Fibroblast of skin of left quadriceps (primary cell): ENCODE measurements at places on chromosomes 2 and 18.

GRCh38 chr18:73683409-73684238 is 464.0 kb downstream of the FBXO15 start:
- DNase-seq = no peak

DNA sequence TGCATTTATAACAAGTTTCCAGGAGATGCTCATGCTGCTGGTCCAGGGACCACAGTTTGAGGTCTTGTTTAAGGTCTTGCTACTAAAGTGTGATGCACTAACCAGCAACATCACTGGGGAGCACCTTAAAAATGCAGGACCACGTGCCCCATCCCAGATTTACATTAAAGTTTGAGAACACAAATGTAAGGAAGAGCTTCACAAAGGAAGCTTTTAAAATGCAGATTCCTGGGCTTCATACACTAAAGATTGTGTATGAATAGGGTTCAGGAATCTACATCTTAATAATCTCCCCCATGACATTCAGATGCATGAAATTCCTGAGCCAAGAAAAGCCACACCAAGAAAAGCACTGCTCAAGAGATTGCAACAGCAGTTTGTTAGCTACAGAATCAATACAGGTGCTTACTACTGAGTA is 235.3 kb upstream of the TANK start:
- no peak for DNase-seq

DNA sequence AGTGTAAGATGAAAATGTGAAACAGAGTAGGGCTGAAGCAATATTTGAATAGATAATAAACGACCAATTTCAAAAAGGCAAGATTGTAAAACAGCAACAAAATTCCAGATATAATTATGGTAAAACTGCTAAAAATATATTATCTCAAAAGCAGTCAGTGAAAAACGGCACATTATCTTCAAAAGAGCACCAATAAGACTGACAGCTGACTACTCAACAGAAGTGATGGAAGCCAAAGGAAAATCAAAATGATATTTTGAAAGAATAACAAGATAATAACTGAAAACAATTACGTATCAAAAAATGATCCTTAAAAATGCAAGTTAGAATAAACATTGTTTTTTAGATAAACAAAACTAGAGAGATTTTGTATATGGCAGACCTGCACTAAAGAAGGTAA is 920.6 kb upstream of the FAM98A start:
- no peak for DNase-seq

GRCh38 chr2:152421521-152422370 is 86.8 kb downstream of the FMNL2 start:
- DNase-seq = peak; percentile 97

DNA sequence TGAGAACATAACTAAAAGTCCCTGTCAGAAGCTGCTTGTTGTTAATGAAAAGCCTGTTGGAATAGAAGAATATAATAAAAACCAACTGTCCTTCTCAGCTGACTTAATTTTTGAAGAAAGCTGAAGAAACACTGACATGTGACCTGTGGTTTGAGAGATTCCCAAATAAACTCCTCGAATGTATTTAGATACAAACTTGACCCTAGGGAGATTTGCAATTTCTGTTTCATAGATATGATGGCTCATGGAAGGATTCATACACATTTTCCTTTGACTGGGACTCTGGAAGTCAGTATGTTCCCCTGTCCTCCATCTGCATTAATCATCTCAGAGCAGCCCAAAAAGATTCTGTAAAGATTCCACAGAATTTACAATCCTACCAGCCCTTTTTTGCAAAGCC is 195.1 kb downstream of the TMEM247 start:
- DNase-seq = peak; percentile 74

DNA sequence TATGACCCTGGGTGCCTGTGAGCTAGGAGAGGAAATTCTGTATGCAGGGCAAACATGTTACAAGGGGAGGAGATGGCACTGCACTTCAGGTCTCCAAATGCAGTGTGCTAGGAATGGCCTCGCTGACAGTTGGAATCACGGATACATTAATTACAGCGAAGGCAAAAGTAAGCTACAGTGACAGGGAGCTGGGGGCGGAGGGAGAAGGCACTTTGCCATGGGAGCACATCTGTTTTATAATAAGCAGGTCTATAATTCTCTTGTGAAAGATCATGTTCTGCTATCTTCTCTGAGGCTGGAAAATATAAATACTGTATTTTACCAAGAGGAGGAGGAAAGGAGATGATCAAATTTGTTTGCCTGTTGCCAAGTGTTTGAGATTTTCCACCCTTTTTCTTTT is 56.3 kb upstream of the FZD5 start:
- no peak for DNase-seq

DNA sequence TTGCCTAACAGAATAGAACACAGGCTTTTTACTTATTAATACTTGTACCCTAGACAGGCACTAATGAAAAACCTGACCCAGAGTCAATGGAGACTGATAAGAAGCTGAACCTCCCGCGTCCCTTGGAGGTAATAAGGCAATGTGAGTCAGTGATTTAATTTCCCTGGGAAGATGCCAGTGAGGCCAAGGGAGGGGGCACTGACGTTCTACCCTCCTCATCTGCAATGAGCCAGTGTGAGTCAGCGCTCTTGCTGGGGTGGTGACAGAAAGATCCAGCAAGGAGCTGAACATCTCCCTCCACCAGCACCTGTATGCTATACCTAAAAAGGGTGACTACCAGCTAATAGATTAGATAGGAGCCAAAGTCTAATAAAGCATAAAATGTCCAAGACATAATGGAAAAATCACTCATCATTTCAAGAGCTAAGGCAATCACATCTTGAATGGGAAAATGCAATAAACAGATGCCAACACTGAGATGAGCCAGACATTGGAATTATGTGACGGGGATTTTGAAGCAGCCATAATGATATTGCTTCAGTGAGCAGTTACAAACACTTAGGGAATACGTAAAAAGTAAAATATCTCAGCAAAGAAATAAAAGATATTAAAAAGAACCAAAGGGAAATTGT is 116.9 kb downstream of the TPGS2 start:
- DNase-seq = peak; percentile 56

DNA sequence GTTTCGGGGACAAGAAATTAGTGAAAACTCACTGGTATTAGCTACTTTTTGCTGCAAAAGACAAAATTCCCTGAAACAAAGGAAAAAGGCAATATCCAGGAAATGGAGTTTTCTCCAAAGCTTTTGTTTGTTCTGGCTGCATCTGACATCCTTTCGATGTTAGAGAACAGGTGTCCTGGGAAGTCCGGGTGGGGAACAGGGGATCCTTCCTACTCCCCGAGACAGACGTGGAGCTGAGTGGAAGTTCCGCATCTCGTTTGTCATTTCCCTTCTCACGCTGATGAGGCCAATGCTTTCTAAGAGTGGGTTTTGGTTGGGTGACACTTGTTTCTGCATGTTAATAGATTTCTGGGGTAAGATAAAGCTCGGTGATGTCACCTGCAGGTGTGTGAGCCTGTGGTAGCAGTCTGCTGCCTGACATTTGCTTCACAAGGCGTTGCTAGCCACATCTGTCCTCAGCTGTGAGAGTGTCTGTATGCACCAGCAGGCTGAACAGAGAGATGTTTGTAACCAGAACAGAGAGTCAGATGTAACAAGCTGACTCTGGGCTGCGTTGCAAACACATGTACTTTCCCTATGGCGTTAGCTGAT is 125.9 kb downstream of the ACOXL start:
- no peak for DNase-seq

DNA sequence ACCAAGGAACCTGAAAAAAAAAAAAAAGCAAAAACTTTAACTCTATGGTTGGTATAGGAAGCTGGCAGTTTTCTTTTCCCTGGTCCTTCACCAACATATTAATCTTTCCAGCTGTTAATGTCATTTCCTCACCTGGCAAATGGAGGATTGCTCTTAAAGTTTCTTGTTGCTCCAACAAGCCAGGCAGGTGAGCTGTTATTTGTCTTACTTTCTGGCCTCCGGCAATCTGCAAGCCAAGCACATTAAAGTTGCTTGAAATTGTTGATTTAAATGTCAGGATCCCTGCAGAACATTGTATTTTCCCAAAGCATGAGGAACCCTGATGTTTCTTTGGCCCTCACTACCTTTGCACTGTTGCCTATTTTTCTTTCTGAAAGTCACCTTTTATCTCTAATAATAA is 664.9 kb downstream of the METTL4 start:
- no peak for DNase-seq

GRCh38 chr2:20660506-20661420 is 6.2 kb upstream of the GDF7 start:
- DNase-seq = no peak

DNA sequence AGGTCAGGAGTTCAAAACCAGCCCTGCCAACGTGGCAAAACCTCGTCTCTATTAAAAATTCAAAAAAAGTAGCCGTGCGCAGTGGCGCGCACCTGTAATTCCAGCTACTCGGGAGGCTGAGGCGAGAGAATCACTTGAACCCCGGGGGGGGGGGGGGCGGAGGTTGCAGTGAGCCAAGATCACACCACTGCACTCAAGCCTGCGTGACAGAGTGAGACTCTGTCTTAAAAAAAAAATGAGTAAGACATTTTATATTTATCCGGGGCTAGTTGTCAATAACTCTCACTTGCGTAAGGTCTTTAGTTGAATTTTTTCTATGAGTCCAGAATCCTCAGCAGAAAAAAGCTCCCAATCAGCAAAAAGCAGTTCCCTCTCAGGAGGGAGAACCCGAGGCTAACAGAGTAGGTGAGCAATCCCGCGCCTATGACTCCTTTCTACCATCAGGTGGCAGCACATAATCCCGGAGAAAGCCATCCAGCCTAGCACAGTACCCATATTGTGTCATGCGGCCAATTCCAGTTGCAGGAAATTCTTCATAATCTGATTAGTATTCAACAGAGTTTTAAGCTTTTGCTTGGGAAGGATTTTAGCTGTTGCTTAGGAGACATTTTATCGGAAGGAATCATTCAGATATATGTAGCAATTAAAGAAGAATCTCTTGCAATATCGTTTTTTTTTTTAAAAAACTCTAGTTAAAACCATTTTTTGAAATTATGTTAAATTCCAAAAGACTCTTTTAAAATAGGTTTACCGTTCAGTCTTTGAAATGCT is 11.9 kb upstream of the CRYGA start:
- peak; percentile 54 for DNase-seq

DNA sequence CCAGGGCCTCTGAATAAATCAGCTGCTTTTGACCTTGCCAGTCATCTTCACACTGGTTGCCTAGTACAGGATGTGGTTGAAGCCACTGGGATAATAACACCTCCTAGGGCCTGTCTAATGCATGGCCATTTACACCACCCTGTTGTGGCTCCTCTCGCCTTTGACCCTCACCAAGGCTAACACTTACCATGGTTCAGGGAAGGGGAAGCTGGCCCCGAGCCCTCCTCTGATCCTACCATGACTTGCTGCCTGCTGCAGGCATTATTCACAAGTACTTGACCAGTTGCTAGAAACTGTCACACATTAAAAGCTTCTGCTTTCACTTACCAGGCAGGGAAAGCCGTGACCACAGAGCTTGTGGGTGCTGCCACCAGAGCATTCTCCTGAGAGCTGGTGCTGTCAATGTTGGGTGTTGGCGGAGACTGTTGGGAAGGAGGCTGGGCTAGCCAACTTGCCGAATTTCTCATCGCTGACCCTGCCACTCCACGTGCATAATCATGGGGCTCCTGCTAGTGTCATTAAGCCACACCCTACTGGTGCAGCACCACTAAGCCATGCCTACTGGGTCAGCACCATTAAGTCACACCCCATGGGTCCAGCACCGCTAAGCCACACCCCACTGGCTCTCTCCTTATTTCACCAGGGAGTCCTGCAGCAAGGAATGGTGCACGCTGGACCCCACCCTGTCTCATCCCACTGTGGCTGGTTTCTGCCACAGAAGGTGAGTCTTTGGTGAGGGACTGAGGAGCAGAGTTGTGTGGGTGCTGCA is 47.0 kb upstream of the TTC39C start:
- no peak for DNase-seq

DNA sequence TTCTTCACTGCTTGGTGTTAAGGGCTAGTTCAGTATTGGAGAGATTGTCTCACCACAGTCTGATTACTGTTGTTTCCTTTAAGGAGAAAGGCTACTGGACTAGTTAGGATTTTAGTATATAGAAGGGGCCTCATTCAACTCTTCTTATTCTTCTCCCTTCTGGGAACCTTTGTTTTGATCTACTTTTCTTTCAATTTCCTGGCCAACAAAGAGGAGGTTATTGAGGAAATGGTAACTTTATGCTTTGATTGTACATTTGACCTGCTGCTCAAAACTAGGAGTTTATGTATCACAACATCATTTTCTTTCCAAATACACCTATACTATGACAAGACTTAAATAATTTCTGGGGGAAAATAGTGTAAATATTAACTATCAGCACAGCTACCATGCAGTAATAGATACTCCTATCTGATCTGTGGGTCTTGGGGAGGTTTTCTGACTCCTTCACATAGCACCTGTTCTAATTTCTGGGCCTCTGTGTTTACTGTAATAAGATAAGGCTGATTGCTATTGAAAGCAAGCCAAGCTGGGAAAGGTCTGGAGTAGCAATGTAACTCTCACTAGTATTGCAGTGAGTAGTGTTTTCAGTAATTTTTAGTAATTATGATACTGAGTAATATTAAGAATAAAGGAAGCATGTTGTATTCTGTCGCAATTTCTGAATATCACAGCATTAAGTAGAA is 395.3 kb downstream of the NUP35 start:
- DNase-seq = no peak
